ENCODE measurements at places on chromosomes 16 and 17.
A peak's percentile ranks its signal among the peaks of the same experiment; 100 is the strongest.

DNA sequence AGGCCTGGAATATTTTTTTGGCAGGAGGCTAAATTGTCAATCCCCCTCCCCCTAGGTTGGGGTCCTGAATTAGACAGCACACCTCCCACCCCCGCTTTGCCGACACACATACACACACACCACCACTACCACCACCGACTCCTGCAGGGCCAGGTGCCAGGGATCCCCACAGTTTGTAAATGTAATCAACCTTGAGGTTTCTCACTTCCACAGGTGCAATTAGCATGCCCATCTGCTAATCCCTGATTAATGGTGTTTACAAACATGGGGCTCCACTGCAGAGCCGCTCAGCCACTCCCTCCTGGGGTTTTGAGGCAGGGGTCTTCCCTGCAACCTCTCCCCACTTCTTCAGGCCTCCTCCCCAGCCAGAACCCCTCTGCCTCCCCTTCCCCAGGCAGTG is 11.8 kb downstream of the MRM1 start:
- no peak for DNase-seq

DNA sequence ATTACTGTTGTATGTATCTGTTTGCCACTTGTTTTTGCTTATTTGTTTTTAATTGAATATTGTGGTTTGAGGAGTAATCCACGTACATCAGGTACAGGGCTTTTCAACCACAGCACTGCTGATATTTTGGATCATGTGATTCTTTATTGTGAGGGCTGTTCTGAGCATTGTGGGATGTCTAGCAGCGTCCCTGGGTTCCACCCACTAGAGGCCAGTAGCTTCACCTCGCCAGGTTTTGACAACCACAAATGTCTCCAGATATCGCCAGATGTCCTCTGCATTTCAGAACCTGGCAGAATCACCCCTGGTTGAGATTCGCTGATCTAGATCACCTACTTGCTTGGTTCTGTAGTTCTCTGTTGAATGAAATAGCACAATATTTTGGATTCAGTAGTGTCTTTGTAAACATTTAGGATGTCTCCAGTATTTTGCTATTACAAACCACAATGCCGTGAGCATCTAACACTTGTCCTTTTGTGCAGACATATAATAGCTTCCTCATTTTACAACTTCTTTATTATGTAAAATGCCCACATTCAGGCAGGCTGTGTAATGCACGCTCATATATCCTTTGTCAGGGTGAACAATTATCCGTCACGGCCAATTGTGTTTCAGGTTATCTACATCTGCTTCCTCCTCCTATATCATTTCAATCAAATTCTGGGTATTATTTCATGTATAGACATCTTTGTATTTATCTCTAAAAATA is 380.3 kb downstream of the SNX29 start:
- DNase-seq, result no peak

DNA sequence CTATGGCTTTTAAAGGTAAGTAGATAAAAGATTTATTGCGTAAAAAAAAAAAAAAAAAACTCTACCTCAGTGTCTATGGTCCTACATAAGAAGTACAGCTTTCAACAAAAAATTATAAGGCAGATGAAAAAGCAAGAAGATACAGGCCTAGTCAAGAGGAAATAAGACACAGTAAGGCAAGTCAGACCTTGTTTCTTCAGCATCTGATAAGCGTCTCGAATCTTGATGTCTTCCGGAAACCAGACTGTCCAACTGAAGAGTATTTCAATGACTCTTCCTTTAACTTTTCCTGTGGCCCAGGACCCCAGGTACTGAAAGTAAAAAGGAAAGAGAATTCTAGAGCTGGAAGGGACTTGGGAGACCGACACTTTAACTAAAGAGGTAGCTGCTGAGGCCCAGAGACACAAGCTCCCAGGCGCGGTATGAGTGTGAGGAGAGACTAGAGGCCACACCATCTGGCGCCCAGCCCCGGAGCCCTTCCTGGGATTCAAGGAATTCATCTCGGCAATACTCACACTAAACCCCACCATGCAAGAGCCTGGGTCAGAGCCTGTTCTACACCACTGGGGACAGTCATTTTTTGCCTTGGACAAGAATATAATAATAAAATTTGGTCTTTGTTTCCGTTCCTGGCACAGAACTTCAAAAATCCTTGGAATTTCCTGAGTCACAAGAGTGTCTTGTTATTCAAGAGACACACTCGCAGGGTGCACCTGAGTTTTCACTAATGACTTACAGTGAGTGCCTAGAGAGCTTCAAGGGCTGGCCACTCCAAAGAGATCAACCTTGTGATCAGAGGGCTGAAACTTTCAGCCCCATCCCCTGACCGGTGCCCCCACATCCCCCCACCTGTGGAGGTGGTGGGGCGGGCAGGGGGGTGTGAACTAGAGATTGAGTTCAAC is 18.6 kb downstream of the GGA2 start:
- no peak for DNase-seq

DNA sequence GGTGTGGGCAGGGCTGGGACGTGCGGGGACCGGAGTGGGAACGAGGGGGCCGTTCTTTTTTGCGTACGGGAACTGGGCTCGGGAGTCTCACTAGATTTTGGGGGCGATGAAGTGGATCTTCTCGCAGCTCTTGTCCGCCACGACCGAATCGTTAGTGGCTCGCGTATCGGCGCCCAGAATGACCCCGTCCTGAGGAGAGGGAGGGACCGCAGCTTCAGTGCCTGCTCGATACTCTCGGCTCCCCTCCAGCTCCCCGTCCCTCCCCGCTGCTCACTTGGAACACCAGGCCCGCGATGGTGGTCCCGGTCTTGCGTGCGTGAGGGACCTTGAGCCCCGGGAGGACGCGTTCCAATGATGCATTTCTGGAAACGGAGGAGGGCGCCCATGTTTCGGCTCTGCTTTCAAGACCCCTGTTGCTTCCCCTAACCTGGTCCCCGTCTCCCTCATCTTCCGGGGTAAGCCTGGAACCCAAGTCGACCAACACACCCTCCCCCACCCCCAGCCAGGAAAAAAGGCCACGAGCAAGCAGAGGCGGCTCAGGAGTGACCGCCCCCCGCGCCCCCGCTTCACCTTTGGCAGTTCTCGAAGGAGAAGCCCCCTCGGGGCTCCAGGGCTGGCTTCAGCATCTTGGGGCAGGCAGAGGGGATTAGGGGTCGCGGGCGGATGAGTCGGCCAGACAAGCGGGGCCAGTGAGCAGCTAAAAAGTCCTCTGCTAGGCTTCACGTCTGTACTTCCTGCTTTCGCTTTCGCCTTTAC is at the start of gene PSMB10:
TSS of gene PSMB10 (minus strand) at position 727 of the 756 bp plus-strand sequence. CDS start at position 626, 101 bp downstream.
- DNase-seq, result peak; percentile 74

DNA sequence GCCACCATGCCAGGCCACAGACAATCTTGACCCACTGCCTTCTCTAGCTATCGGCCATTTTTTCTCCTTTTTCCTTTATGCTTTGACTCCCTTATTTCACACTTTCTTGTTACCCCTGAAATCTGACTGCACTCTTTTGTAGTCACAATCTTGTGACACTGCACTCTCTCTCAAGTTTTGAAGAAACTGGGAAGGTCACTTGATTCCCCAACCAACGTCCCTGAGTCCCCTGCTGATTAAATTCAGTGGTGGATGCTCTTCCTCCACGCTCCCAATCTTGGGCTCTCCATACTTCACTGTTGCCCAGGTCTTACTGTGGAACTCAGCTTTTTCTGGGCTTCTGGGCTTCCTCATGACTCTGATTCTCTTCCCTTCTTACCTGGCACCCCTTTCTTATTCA is 33.9 kb downstream of the PECAM1 start:
- no peak for DNase-seq

GRCh38 chr16:75206749-75207451 is at the start of gene CTRB2:
Gene CTRB2, minus strand, starts transcription at chr16:75207161. Its CDS starts 20 bp downstream, at chr16:75207141.
- no peak for DNase-seq

DNA sequence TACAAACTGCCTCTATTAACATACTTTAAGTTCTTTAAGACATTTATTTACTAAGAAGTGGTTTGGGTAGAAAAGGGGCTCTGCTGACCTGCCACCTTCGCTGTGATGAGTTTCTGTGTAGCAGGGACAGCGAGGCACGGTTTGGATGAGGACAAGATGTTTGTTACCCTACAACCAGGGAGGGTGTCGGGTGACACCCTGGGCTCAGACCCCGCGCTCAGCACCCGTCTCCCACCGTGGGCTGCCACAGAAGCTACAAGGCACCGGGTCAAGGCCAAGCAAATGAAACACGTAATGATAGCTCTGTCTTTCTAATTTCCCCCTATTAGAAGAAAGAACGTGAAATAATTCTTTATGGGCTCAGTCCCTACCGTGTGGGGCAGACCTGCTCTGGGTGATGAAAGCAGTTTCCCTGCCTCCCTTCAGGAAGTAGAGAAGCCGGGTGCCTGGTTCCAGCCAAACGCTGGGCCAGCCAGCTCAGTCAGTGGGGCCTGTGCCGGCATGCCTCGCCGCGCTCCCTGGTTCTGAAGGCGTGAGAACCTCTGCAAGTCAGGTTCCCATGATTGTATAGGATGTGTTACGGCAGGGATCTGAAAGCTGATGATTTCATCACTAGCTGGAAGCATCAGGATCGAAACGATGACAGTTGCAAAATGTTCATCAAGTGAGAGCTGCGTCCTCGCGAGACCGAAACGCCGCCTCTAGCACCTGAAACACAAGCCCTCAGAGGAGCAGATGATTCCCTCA is 3.9 kb downstream of the ZNF750 start:
- no peak for DNase-seq

DNA sequence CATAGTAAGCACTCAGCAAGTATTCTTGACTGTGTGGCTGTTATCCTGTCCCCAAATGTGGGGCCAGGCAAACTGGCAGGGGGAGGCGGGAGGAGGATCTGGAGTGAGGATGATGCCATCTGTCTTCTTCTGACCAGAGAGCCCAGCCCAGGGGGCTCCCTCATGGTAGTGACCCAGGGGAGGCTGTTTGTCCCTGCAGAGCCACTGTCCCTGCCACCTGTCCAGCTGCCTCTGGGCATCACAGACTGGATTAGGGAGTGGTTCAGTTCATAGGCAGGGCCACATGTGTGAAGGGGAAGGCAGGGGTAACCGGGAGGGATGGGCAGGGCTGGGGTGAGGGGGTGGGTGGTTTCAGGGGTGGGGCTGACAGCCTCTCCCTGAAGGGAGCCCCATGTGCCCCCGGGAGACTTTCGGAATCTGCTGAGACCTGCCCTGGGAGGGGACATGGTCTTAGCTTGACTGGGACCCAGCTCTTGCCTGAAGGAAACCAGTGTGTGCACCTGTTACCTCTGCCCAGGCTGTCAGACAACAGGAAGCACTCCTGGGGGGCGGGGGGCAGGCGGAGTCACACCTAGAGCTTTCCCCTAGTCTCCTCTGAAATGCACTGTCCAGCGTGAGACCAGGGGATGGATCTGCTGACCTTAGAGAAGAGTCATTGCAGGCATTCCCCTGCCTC is 15.2 kb downstream of the ARHGAP23 start:
- DNase-seq, result no peak

DNA sequence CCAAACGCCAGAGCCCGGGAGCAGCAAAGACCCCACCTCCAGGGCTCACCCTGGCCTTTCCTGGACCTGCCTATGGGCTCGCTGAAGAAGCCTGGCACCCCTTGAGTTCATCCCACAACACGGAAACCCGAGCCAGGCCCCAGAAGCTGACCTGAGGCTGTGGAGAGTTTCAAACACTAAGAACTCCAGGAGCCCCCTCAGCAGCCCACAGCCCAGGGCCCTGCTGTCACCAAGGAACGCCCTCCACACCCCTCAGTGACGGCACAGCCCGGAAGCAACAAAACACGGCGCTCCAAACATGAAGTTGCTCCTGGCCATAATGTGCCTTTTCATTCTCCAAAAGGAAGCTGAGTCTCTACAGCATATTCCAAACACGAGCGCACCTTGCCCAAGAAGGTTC is 9.2 kb downstream of the SLC38A10 start:
- DNase-seq, result no peak

DNA sequence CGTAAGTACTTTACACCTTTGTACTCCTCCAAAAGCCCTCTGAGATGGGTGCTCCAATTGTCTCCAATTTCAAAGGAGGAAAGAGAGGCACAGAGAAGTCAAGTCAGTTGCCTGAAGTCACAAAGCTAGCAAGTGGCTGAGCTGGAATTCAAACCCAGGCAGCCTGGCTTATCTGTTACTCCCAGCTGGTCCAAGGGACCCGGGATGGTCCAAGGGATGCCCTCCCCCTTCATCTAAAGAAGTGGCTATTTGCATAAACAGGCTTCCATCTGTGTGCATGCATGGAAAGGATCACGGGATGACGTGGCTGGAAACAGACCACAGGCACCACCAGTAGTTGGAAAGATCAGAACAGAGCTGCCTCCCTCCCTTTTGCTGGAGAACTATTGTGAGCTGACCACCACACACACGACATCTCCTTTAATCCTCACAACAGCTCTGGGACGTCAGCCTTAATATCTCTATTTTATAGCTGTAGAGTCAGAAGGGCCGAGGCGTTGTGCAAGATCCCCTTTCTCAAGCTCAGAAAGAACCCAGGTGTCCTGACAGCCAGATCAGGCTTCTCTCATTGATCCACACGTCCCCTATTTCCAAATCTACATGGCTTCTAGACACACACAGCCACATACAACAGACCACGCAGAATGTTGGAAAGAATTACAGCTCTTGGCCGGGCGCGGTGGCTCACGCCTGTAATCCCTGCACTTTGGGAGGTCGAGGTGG is 10.9 kb upstream of the COL1A1 start:
- DNase-seq, result peak; percentile 25

- no peak for DNase-seq
These were observed 40.1 kb downstream of the AKAP10 start for GRCh38 chr17:19937522-19937921.

DNA sequence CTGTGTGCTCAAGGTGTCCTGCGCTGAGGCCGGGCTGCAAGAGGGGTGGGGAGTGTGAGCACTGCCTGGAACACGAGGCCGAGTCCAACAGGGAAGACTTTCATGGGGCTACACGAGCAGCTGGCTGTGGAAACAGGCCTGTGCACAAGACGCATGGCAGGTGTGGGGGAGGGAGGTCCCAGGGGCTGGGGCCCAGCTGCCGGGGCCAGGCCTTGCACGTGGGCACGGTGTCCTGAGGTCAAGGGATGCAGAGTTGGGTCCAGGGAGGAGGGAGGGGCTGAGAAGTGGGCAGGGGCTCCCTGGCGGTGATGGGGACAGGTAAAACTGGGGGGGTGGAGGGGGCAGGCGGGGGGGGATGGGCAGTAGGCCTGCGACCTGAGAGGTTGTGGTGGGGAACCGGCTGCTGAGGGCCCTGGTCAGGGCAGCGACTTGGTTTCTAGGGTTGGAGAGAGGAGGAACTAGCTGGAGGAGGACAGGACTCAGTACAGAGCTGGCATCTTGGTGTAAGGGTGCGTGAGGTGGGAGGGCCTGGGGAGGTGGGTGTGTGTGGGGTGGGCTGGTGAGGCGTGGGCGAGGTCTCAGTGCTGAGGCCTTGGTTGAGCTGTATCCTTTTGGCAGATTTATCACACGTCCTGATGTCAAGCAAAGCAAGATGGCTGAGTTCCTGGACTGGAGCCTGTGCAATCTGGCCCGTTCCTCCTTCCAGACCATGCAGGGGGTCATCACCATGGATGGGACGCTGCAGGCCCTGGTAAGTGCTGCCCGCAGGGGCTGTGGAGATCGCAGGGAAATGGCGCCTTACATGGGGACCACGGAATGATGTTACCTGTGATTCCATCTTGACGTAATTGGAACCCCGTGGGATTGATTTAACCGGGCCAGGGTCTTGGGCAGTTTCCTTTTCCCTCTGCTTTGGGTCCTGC is 29.4 kb downstream of the TBCD start:
- no peak for DNase-seq
